ENCODE measurements at places on chromosomes 16 and 17.

DNA sequence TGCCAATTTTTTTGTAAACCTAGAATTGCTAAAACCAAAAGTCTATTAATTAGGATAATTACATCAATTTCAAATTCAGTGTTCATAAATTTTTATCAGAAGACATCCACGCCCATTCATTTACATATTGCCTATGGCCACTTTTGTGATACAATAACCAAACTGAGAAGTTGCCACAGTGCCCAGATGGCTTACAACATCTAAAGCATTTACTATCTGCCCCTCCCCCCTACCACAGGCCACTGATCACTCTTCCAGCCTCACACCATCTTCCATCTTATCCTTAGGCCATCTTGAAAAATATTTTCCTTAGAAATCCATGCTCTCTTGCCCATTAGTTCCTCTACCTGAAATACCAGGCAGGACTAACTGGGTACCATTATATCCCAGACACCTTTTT, 6.3 kb upstream of the PRKAR1A start:
- no peak for DNase-seq

DNA sequence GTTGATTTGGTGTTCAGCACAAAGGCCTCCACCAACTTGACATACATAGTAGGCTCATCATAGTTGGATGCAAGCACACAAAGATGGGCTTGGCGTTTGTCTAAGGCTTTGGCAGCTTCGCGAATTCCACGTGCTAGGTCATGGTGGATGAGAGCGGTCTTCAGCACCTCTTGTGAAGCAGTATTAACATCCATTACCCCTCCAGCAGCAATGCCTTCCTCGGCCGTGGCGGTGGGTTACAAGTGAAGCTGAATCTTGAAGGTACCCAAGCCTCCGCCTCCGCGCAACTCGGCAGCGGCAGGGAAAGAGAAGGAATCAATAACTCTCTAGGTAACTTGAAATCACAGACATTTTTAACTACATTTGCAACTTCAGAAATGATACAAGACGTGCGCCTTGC, 1.1 kb upstream of the PELP1 start:
- DNase-seq = no peak

- DNase-seq = no peak
Observed at GRCh38 chr17:52027620-52028295, 130.8 kb downstream of the CA10 start.

GRCh38 chr17:50348522-50349242, 2.8 kb downstream of the XYLT2 start:
- DNase-seq = no peak

- no peak for DNase-seq
Observed at GRCh38 chr17:75807861-75808260, 23.3 kb downstream of the UNK start.

- DNase-seq = peak; percentile 34
Observed at GRCh38 chr17:49952209-49952911, 16.6 kb upstream of the DLX4 start.

- no peak for DNase-seq
Observed at GRCh38 chr17:77427391-77427991, 286.7 kb downstream of the SEC14L1 start.

DNA sequence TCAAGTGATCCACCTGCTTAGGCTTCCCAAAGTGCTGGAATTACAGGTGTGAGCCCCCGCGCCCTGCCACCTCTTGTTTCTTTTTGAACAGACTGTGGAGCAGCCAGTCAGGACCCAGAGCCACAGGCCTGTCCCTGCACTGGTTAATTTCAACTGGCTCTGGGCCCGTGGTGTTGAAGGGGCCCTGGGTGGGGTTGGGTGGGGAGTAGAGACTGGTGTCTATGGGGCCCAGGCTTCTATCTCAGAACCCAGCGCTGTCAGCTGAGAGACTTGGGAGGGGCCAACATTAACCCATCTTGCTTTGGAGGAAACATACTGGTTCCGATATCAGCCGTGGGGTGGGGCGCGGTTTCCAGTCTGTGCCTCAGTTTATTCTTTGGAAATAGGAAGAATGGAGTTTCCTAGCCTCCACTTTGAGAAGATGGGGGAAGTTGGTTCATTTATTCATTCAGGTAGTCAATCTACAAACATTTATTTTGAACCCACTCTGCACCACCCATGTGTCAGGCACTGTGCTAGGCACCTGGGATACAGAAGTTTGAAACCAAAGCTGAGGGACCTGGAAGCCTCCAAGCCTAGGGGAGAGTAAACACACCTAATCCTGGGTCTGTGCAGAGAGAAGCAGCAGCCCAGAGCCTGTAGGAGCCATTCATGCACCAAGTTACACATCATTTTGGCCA, 15.5 kb upstream of the SLC4A1 start:
- no peak for DNase-seq

- no peak for DNase-seq
Observed at GRCh38 chr16:26031286-26031685, 339.5 kb downstream of the HS3ST4 start.

DNA sequence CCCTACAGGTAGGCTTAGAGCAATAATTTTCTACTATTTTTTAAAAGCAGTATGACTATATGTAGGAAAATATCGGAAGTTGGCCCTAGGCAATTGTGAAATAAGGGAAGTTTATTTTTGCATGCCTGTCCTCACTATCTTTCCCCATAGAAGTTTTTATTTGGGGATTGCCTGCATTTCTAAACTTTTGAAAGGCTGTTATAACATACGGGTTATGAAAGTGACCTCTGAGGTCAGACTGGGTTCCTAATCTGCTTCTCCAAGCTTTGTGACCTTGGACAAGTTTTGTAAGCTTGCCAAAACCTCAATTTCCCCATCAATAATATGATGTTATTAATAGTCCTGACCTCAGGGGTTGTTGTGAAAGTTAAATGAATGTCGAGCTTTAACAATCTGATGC, 67.1 kb downstream of the ARHGAP44 start:
- no peak for DNase-seq

GRCh38 chr17:57121308-57122042, 36.4 kb downstream of the AKAP1 start:
- DNase-seq = no peak

GRCh38 chr17:77490361-77491183, 349.8 kb downstream of the SEC14L1 start:
- no peak for DNase-seq

- DNase-seq = no peak
Observed at GRCh38 chr17:601244-601925, 113.3 kb downstream of the VPS53 start.

- DNase-seq = no peak
Observed at GRCh38 chr17:38428643-38429371, 543 bp downstream of the ARHGAP23 start.

DNA sequence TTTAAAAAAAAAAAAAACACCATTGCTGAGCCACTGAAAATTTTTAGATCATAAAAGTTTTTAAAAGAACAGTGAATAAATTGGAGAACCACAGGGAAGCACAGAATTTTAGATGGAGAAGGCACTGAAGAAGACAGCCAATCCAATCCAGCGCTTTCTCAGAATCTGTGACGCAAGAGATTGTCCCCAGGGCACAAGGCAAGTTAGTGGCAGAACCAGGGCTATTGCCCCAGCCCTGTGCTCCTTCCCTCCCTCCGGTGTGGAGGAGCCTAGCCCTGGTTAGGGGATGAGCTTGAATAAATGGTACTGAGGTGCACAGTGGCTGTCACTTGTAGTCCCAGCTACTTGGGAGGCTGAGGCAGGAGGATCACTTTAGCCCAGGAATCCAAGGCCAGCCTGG, 108.3 kb downstream of the ZNF423 start:
- no peak for DNase-seq

DNA sequence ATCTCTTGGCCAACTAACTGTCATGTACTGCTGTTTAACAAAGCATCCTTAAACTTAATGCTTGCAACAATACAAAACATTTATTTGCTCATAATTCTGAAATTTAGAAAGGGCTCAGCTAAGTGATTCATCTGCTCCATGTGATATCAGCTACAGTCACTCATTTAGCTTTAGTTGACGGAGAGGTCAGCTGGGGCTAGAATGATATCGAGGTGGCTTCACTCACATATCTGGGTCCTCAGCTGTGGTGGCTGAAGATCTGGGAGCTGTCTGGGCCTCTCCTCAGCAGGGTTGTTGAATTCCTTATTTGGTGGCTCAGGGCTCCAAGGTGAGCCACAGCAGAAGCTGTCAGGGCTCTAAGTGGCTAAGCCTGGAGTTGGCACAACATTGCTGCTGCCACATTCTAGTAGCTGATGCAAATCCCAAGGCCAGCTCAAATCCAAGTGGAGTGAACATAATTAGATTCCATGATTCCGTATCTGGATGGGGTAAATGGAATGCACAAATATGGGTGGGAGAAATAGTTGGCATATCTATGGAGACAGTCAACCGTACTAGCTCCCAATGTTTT, 62.8 kb downstream of the HS3ST3A1 start:
- DNase-seq = no peak

DNA sequence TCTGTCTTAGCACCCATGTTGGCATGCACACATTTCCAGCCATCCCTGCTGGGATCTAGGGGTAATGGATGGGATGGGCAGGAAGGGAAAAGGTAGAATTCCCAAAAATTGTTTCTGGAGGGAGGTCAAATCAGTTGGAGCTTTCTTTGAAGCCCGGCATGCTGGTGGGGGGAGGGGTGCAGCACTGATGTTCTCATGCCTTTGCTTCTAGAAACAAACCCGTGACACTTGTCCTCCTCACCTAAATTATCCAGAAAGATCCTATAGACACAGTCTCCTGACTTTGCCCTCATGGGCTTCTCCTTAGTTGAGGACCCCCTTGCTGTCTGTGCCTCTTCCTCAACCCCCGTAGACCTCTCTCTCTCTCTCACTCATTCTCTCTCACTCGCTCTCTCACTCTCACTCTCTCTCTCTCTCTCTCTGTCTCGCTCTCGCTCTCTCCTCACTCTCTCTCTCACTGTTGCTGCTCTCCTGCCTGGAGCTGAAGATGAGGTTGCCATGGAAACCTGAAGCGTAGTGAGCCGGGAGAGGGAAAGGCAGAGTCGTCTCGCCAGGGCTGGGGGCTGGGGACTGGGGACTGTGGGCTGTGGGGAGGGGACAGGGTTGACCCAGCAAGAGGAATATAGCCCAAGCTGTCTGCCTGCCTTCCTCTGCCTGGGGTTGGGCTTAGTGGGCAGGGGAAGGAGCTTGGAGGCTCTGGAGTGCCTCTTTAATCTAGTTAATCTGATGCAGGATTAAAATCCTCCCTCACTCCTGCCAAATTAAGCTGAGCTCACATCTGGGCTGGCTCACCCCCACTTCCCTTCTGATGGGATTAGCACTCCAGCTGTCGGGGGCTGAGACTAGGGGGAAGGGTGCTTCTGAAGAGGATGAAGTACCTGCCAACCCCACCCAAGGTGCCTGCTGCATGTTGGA, 16.1 kb downstream of the LASP1 start:
- DNase-seq = no peak

DNA sequence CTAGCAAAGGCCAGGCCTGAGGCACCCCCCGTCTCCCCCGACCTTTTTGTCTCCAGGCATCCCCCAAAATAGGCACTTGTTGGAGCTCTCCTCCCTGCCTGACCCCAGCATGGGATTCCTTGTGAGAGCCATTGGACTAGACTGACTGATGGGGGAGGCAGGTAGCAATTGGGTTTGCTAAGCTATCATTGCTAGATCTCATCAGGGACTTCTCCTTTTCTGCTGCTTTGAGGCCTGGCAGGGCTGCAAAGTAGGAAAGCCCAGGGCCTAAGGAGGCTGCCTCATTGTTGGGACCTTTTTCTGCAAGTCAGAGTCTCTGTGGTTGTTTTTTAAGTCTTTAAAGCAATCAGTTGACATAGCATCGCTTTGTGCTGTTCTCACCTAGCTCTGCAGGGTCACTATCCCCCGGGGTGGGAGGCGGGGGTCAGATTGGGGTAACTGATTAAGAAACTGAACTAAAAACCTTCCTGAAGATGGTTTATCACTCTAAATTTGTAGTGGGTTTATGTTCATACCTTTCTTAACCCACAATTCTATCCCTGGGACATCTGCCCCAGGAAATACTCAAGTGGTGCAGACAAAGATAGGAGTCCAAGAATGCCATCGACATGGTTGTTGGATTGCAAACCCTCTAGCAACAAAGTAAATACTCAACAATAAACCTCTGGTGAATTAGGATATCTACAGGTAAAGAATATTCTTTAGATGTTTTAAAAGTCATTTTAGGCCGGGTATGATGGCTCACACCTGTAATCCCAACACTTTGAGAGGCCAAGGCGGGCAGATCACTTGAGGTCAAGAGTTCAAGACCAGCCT, 28.0 kb downstream of the LLGL2 start:
- no peak for DNase-seq

- no peak for DNase-seq
Observed at GRCh38 chr16:84578538-84579126, 39.2 kb downstream of the COTL1 start.

DNA sequence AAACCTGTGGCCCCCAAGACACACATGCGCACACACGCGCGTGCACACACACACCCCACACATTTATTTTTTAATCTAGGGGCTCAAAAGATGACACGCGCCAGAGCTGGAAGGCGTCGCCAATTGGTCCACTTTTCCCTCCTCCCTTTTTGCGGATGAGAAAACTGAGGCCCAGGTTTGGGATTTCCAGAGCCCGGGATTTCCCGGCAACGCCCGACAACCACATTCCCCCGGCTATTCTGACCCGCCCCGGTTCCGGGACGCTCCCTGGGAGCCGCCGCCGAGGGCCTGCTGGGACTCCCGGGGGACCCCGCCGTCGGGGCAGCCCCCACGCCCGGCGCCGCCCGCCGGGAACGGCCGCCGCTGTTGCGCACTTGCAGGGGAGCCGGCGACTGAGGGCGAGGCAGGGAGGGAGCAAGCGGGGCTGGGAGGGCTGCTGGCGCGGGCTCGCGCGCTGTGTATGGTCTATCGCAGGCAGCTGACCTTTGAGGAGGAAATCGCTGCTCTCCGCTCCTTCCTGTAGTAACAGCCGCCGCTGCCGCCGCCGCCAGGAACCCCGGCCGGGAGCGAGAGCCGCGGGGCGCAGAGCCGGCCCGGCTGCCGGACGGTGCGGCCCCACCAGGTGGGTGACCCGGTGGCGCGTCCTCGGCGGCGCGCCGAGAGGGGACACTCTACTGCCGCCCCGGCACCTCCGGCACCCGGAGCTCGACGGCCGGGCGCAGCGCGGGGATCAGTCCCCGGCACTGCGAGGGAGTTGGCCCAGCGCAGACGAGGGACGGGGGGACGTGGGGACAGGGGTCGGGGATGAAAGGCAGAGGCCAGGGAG, at the start of gene STAT5A:
TSS of gene STAT5A (plus strand) at position 522 of the 826 bp plus-strand sequence. CDS start 914 bp downstream, outside the sequence.
- peak; percentile 62 for DNase-seq

- DNase-seq = no peak
Observed at GRCh38 chr16:28279006-28279405, 13.3 kb upstream of the SBK1 start.
